AG20443 (cell line): ENCODE measurements at places on chromosomes 4 and X.
A peak's percentile ranks its signal among the peaks of the same experiment; 100 is the strongest.

DNA sequence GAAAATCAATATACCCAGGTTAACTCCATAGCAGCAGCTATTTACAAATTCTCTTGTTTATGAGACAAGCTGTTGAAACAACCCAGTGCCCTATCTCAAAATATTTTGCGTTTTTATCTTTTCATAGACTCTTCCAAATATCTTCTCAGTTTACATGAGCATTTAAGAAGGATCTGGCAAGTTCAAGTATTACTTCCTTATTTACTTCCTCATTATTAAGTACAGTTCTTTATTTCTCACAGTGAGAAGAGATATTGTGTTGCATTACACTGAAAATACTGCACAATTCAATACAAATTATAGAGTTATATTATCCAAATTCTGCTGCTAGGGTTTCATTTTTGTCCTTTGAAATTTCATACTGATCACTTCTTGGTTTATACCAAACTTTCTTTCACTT, 43.6 kb upstream of the UCP1 start:
- no peak for DNase-seq

DNA sequence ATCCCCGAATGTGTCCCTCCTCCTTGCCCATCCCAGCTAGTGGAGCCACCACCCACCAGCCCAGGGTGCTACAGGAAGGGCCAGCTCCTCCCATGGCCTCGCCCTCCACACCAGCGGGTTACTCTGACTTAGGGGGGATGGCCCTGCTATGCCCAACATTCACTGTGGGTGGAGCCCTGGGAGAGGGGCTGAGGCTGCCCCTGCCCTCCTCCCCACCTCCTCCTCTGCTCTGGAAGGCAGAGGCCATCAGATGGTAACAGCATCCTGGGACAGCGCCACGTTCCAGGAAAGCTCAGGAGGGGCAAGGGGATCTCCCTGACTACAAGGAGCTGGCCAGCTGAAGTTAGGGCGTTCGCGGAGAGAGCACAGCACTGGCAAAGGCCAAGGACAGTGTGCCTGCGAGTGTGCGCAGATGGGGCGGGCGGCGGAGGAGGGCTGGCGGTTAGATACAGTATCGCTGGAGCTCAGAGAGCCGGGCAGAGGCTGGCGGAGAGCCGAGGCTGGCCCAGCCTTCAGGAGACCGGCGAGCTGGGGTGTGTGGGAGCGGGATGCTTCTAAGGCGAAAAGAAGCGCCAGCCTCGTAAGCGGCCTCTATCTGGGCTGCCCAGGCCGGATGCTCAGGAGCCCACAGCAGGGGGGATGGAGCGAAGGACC, 1.5 kb downstream of the JAKMIP1 start:
- DNase-seq = no peak

DNA sequence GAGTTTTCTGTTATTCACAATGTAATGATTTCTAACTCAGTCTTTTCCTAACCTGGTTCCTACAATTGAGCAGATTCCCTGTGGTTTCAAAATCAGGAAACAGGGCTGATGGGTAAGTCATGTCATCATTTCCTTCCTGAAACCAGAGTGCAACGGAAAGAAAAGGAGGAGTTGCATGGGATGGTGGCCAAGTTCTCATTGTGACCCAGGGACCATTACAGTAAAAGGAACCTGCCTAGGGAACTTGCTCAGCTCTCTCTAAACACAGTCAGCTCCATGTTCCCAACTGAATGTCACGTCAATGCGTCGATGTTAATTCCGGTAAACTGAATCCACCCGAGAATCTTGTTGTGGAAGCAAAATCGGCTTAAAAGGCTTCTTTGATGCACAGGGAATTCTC, 51.2 kb downstream of the LGI2 start:
- DNase-seq = peak; percentile 49

DNA sequence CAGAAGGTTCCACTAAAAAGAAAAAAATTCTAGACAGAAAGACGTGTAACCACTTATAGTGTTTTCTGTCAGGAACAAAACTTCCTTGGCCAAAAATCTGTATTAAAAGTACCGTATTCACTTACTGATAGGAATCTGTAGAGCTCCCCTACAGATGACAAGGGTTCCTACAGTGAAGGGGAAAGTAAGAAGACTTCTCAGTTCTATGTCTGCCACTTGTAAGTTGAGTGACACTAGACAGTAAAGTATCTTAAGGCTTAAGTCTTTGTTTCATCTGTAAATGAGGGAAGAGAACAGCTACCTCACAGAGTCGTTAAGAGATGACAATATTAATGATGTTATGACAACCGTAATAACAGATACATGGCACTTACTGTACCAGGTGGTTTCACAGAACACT, 3.3 kb downstream of the COQ2 start:
- DNase-seq = no peak

DNA sequence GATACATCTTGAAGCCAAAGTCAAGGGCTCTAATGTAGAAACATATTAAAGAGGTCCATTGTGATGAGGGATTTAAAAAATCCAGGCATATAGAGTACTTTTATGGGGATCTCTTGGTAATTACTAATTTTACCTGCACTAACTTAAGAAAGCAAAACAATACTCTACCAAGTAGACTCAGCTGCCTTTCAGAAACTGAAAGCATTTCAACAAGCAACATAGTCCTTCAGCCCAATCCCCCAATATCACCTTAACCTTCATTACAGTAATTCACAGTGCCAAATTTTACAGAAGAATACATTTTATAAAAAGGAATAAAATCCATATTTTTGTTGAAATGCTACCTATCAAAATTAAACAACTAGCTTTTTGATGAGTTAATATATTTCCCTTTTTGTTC, 422.9 kb downstream of the DTHD1 start:
- DNase-seq = no peak

DNA sequence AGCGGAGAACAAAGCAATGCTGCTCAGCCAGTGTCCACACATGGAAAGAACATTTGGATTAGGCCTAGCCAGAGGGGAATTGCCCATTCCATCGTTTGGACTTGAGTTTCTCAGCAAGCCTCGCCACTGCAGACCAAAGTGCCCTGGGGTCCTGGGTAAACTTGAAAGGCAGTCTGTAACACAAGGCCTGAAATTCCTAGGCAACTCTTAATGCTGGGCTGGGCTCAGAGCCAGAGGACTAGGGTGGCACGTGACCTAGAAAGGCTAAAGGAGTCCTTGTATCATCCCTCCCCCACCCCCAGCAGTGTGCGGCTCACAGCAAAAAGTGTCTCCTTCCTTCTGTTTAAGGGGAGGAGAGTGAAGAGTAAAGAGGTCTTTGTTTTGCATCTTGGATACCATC, 210.4 kb upstream of the ARX start:
- no peak for DNase-seq

DNA sequence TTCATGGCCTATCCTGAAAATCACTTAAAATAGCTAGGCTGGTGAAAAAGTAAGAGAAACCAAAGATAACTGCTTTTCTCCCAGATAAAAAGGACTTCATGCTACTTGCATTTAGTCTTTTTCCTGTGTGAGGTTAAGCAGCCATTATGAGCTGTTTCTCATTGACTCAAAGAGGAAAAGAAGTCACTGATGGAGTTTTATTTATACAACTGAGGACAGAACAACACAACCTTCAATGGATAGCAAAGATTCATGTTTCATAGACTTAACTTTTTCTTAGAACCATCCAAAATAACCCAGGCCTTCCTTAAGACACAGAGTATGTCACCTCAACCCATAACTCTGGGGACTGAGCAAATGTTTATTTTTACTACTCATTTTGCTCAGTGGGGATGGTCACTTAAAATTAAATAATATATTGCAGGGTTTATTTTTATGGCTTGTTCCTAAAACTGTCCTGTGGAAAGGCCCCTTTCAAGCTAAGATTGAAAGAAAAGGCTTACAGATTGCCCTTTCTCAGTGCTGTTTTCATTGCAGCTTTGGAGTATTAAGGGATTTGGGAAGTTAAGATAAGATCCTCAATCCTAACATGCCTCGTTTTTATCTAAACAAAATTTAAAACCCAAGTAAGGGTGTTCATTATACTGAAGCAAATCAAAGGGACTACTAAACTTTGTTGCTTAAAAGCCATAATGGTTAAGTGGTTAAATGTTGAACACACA, 252.6 kb upstream of the MAD2L1 start:
- DNase-seq = no peak

- DNase-seq = no peak
Observed at GRCh38 chr4:39591290-39591689, 47.4 kb downstream of the SMIM14 start.

GRCh38 chrX:154800478-154801210, 4.6 kb downstream of the MPP1 start:
- DNase-seq = no peak

- DNase-seq = no peak
Observed at GRCh38 chr4:27763830-27764525, 903.3 kb downstream of the STIM2 start.

GRCh38 chr4:153533387-153533786, 67.2 kb downstream of the TMEM131L start:
- DNase-seq = no peak

DNA sequence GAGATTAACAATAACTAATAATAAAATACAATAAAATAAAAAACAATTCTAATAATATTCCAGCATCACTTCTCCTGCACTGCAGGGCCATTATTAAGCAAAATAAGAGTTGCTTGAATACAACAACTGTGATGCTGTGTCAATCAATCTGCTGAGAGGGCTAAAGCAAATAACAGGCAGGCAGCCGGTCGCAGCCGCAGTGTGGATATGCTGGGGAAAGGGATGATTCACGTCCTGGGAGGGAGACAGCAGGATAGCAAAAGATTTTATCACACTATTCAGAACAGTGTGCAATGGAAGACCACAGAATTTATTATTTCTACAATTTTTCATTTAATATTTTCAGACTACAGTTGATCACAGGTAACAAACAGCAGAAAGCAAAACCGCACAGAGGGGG, 76.5 kb upstream of the SMARCAD1 start:
- DNase-seq = no peak

GRCh38 chrX:134236626-134237614, at the start of gene CCDC160:
Gene CCDC160, plus strand, starts transcription at chrX:134237182. Its CDS starts 7,619 bp downstream, at chrX:134244801.
- peak; percentile 40 for DNase-seq

GRCh38 chr4:92059615-92060014, 244.2 kb upstream of the GRID2 start:
- DNase-seq = no peak

GRCh38 chr4:125316791-125317524, 2.2 kb downstream of the FAT4 start:
- peak; percentile 54 for DNase-seq

GRCh38 chrX:109600237-109600651, 24.7 kb downstream of the KCNE5 start:
- peak; percentile 42 for DNase-seq

DNA sequence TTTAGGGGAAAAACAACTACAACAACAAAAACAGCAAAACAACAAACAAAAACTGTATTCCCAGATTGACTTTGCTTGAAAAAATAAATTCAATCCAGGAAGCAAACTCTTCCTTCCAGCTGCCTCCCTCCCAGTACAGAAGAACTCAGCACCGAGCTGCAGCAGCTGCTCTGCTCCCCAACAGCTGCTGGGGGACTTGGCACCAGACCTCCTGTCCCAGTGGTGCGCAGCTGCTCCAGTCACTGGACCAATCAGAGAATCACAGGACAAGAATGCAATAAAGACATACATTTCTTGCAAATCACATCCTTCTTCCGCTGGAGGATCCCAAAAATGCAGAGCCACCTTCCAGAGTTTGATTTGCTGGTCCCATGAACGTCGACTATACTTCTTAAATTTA, 11.8 kb upstream of the FAM53A start:
- no peak for DNase-seq

- DNase-seq = no peak
Observed at GRCh38 chr4:108060686-108061321, 71.1 kb downstream of the HADH start.

GRCh38 chr4:105149771-105150170, 3.1 kb downstream of the TET2 start:
- DNase-seq = no peak

GRCh38 chrX:56268888-56269287, 36.7 kb downstream of the KLF8 start:
- no peak for DNase-seq

DNA sequence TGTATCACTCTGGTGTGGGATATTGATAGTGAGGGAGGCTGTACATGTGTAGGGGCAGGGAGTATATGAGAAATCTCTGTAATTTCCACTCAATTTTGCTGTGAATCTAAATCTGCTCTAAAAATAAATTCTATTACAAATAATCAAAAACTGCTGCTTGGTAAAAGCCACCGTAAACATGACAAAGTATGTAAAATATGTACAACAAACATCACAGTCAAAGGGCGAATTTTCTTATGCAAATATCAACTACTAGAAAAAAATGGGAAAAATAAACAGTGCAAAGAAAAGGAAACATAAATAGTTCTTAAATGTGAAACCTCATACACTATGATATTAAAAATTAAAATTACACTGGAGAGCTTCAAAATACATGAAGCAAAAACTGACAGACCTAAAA, 105.1 kb upstream of the DCLK2 start:
- DNase-seq = no peak

- no peak for DNase-seq
Observed at GRCh38 chrX:109300415-109300814, 181.5 kb downstream of the GUCY2F start.

DNA sequence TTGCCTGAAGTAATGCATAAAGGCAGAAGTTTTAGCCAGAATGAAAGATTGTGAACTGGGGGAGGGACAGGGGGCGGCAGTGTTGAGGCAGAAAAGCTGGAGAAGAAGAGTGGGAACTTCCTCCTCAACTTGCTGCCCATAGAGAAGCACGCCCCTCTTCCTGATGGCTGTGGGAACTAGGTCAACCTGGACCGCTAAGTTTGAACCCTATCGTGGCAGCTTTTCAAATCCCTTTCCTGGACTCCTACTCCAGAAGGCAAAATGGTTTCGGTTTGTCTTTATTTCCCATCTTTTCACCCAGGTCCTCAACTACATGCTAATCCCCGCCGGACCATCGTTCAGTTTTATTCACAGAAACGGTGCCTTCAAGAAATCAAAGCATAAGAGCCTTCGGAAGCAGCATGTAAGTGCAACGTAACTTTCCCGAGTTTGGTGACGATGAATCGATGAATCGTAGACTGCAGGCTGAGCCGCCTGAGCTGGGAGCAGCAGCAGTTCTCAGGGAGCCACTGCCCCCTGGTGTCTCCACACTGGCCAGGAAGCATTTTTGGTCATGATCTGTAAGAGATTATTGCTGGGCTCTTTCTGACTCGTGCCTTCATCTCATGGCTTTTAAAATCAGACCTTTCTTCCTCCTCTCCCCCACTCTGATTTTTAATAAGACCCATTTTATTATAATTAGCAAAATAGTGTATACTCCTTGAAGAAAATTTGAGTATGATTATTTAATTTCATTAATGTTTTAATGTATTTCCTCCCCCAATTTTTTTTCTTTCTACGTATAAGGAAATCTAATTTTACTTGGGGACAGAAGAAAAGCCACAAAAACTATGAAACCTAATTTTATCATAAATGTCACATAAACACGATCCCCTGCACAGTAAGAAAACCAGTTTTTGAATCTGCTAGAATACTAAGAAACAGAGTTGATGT, 21.4 kb downstream of the SPINK2 start:
- DNase-seq = peak; percentile 89
